ENCODE measurements at places on chromosomes 3 and 15.

DNA sequence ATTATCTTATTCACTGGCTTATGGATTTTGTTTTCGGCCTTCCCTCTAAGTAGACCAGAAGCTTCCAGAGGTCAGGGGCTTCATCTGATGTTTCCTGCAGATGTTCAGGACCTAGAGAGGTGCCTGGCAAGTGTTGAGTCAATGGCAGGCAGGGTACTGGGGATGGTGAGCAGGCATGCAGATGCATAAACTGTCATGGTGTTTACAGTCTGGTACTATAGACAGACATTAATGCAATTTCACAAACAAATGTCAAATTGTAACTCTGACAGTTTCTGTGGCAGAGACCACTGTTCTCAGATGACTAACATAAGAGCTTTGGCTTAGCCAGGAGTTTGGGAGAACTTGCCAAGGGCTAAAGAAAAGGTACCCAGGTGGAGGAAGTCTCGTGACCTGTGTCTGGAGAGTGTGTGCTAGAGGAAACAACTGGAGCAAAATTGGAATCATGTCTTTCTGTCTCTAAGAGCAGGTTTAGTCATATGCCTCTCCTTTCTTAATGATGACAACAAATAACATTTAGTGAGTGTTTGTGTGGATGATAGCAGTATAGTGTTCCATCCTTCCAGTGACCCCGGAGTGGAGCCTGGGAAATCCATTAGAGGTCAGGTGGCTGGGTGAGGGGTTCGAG, 53.7 kb upstream of the TRAK1 start:
- DNase-seq = no peak

GRCh38 chr15:85312486-85312885, 67.9 kb upstream of the AKAP13 start:
- no peak for DNase-seq

DNA sequence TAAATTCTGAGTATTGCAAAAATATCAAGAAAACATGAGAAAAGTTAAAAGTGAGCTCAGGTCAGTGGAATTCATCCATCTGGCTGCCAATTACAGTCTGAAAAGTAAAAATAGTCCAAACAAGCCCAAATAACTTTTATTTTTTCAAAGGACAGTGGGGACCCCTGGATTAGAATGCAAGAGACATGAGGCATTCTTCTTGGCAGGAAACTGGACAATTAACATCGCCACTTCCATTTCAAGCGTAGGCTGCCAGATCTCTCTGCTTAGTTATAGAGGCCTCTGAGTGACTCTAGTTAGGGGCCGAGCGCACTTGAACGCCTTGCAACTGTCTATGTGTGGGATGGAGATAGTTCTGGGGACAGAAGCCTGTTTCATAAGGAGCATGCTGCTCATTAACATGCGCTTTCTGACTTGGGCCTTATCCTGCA, 189.1 kb downstream of the GHSR start:
- DNase-seq = no peak

- DNase-seq = no peak
Measured at GRCh38 chr3:123773681-123774431, 110.3 kb downstream of the MYLK start.

DNA sequence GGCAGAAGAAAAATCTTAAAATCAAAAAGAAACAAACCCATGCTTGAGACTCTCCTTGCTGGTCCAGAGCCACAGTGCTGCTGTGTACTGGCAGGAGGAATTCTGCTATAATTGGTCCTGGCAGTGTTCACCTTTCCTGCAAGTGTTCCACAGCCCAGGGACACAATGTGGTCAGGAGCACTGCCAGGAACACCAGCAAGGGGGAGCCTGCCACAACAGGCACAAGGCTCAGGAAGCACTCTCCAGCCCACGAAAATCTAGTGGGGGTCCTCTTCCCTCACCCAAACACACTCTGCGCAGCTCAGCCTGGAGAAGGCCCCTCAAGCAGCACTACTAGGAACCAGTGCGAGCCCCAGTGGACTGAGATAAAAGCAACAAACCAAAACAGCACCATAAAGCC, 92.9 kb downstream of the UBE3A start:
- no peak for DNase-seq

- DNase-seq = peak; percentile 39
Measured at GRCh38 chr3:72738752-72739530, 109.3 kb downstream of the SHQ1 start.

DNA sequence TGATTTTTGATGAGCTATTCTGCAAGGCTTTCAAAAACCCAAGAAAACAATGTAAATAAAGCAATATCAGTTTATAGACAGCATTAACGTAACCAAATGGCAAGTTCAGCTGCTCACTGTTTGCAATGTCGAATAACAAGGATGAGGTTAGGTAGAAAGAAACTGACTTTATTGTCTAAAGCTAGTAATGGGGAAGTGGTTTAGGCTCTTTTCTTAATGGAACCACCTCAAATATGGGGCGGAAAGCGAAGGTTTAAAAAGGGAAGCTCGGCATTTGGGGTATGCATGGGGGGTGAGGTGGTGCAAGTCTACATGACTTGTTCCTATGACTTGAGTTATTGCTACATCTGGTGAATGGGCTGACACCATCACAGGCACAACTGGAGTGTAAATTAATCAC, 1060.2 kb downstream of the NSUN3 start:
- no peak for DNase-seq

DNA sequence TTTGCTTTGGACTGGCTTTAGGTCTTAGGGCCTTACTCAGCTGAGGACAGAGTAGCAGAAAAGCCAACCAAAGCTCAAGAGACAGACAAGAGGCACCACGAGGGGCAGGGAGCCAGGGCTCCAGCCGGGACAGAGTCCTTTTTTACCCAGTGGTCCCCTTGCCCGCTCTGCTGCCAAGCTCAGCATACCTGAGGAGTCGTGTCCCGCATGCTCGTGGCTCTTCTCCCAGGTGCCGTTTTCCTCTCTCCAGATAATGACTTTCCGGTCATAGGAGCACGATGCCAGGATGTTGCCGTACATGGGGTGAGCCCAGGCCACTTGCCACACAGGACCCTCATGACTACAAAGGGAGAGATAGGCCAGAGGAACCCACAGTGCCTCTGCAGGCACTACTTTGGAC, 8.5 kb downstream of the SEC13 start:
- DNase-seq = no peak

- no peak for DNase-seq
Measured at GRCh38 chr3:190996181-190996775, 133.8 kb upstream of the GMNC start.

DNA sequence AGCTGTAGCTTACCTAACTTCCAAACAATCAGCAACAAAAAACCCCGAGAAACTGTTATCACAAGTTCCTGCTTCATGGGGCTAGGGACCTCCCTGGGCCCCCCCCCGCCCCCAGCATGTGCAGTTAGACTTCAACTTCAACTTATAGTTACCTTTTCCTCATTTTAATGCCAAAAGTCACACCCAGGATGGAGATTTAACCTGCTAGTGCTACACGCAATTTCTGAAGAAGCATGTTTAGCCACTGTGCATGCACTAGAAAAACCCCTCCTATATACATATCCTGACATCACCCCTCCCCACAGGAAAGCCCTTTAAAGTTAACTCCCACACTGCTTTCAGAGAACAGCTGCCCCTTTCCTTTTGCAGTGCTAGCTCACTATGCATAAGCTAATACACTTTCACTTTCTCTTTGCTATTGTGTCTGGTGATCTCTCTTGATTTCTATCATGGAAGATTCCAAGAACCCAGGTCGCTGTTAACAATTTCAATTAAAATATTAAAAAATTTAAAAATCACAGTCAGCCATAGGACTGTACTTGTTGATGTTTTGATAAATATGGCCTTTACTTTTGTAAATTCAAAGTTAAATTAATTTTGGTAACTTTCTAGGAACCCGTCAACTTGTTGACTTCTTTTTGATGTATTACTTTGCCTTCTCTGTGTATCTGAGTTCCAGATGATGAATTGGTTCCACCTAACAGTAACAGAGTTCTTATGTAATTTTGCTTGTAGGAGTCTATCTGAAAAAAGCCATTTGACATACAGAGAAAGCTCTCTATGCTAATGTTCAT, 75.2 kb upstream of the ACAD9 start:
- no peak for DNase-seq

- DNase-seq = no peak
Measured at GRCh38 chr3:396293-396692, 199.7 kb downstream of the CHL1 start.
